ENCODE measurements at places on chromosomes 2 and 18.

GRCh38 chr2:169585673-169586072 is 1.5 kb downstream of the PPIG start:
- DNase-seq: no peak

- DNase-seq: no peak
These were observed 923.5 kb downstream of the EPHA4 start for GRCh38 chr2:220648628-220649027.

GRCh38 chr2:168809537-168809936 is 7.1 kb downstream of the NOSTRIN start:
- no peak for DNase-seq

- no peak for DNase-seq
These were observed 91.1 kb downstream of the INHBB start for GRCh38 chr2:120436885-120437603.

GRCh38 chr2:127453392-127454171 is 35.4 kb downstream of the PROC start:
- no peak for DNase-seq

DNA sequence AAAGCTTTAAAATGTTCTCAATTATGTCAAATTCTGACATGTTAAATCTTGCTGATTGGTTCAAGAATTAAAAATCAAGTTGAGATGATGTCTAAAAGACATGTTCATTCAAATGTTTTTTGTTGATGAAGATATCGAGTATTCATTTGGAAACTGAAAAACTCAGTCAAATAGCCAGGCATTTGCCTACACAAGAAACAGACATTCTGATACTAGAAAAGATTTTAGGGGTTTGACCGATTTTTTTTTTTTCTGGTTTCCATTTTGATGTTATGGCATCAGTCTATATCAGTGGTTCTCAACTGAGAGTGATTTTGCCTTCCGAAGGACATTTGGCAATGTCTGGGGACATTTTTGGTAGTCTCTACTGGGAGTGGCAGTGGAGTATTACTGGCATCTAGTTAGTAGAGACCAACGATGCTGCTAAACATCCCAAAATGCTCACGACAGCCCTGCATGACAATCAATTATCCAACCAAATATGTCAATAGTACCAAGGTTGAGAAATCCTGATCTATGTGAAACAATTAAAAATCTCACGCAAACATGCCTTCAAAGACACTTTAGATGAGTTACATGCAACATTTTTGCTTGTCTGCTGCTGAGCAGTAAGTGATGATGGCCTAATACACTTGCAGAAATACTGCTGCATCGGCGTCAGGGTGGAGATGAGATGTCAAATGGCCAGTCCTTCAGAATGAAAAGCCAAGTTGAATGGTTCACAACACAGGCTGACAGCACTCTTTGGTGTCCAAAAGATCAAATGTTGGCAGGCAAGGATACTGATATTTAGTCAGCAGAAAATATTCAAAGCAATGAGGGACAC is 12.5 kb downstream of the RASGRP3 start:
- DNase-seq: no peak

- DNase-seq: no peak
These were observed 13.6 kb upstream of the PROC start for GRCh38 chr2:127404466-127405254.

- DNase-seq: no peak
These were observed 297.1 kb downstream of the TMX3 start for GRCh38 chr18:68417826-68418225.

GRCh38 chr2:217739741-217740140 is 263.1 kb downstream of the TNS1 start:
- DNase-seq: no peak

- no peak for DNase-seq
These were observed 307.4 kb downstream of the NDUFA10 start for GRCh38 chr2:239717706-239718105.

DNA sequence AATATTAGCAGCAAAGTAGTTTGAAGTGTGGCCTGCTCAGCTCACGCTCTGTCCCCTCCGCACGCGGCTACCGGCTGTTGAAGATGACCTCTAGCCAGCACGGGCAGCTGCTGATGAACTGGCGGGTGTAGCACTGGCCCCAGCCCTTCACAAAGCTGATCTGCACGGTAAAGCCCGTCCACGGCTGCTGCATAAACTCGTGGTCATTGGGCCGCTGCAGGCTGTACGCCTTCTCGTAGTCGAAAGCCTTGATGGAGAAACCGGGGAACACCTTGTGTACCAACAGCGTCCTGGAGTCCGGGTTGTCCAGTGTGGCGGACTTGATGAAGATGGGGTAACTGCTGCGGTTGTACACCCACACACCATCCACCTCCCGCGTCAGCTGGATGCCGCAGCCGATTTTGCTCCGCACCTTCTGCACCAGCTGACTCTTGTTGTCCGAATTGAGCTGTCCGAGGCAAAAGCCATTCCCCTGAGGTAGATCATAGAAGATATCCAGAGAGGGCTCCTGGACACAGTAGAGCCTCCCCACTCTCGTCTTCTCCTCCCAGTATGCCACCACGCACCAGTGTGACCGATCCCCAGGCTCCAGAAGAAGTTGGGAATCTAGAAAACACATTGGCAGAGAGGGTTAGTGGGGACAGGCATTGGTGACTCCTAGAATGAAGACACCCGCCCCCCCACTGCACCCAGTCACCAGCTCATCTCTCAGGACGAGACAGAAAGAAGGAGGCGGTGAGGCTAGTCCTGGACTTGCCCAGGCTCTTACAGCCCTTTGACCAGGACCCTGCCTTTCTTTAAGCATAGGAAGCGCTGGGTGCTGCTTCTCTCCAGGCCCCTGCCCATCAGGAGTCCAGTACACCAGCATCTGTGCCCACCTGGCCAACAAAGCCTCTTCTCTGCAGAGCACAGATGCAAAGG is 29.2 kb downstream of the SMAD7 start:
- DNase-seq: no peak

GRCh38 chr2:10067330-10067729 is 12.9 kb downstream of the CYS1 start:
- no peak for DNase-seq

DNA sequence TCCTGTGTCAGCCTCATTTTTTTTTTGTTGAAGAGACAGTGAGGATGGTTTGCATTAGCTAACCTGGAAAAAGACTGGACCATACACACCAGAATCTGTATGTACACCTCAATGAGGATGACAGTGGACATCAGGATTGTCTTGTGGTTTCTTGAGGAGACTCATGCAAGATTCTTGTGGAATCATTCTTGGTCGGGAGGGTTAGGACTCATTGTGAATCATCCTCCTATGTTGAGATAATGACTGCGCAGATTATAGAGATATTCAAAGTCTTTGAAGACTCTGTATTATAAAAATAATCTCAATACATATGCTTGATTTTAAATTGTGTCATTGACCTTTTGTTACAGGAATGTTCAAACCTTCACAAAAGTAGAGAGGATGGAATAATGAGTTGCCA is 49.1 kb upstream of the DOCK10 start:
- DNase-seq: no peak

Measured in memory B cell (primary cell).